Right atrium auricular region (tissue), 2 donors: ENCODE measurements at places on chromosomes 11 and 22. TPM values are rescaled to one million over a fixed set of nuclear protein-coding genes. Genes with fewer than 3 reads are reported as not detected.
A peak's percentile ranks its signal among the peaks of the same experiment; 100 is the strongest.

DNA sequence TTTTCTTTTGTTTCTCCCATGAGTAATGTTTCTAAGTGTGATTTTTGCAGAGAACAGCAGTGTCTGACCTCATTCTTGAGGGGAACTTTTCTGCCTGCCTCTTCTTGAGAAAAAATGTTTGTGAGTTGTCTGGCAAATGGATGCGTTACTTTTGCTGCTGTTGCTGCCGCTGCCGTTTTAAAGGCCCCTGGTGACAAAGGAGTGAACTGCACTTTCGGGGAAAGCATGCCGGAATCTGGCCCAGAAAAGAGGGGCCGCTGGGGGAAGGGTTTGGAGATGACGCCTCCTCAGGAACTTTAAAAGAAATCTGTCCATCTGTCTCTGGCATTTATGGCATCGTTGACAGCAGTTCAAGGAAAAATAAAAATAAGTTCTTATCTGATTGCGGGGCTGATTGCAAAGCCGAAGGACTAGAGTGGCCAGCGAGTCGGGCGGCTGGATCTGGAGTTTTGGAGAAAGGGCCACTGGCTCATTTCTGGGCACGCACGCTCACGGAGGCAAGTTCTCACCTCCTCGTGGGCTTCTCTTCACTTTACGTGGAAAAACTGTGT is 16.5 kb downstream of the ZBTB16 start:
- DNase-seq = no peak

DNA sequence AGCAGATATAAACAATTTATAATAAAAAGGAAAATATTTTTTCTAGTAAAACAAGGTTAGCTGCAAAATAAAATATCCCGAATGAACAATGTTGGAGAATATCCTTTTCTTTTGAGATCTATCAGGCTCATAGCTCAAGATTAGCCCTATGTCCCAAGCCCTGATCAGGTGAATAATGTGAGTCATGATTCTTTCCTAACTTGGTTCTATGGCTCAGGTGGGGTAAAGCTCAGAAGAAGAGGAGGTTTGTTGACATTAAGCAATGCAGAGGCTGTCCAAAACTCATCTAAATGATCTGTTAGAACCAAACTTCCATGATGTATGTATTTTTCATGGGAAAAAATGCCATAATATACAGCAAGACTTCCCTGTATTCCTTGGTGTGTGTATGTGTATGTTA is 86.1 kb downstream of the TRIM44 start:
- no peak for DNase-seq

The PARVG gene
- 2.1 TPM for total RNA-seq

DNA sequence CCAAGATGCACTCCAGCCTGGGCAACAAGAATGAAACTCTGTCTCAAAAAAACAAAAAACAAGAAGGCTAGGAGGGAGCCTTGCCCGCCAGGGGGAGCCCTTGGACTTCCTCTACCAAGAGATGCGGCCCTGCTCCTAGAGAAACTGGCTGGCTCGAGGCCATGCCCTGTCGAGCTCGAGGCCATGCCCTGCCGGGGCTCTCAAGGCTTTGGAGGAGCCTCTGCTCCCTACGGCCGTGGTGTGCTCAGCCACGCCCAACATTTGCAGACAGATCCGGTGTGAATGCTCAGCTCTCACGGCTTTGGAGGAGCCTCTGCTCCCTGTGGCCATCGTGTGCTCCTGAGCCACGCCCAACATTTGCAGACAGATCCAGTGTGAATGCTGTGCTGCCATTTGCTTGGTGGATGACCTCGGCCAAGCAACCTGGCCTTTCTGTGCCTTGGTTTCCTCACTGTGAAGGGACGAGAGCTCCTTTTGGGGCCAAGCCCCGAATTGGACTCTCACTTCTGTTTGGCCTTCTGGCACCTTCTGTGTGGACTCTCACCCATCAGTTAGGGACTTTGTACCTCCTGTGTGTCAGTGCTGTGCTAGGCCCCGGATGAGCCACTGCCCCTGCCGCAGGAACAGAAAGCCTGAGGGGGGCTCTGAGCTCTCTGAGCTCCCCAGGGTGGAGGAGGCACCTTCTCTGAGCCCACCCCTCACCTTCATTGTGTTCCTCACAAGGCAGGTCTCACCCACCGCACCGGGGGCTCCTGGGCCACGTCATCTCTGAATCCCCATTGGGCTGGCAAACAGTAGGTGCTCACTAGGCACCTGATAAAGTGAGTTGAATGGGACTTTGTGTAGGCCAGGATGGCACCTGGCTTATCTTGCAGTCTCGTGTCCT is 14.1 kb downstream of the C11orf24 start:
- peak; percentile 98 for DNase-seq

DNA sequence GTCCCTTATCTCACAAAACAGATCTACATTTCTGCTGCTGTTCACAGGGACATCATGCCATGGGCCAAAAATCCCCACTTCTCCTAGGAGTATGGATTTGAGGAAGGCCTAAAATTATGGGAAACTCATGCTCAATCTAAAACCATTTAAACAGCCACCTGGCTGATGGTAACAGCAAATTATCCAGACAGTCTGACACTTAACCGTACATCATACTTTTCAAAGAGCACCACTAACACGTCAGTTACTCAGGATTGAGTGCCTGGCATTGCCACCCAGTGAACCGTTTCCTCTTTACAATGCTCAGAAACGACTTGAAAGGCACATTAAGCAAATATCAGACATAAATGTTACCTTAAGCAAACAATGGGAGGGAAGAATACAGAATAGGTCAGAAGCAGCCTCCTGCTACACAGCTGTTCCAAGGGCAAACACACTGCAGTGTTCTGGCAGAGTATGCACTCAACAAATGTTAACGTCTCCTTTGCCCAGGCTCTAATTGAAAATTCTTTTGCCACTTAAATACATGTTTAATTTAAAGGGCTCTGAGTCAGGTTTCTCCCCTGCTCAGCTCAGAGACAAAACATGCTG is 18.8 kb upstream of the SLC36A4 start:
- no peak for DNase-seq

DNA sequence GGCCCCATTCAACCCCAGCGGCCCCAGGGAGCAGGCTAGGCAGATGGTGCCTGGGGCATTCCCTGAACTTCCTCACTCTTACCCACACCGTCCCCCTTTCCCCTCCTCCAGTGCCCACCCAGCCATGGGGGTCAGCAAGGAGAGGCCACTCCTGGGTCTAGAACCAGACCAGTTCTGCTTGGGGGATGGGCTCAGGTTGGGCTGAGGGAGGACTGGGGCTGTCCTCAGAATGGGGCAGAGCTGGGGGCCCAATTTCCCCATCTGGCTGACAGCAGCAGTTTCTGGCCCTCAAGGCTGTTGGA is 12.4 kb downstream of the SCYL1 start:
- no peak for DNase-seq

DNA sequence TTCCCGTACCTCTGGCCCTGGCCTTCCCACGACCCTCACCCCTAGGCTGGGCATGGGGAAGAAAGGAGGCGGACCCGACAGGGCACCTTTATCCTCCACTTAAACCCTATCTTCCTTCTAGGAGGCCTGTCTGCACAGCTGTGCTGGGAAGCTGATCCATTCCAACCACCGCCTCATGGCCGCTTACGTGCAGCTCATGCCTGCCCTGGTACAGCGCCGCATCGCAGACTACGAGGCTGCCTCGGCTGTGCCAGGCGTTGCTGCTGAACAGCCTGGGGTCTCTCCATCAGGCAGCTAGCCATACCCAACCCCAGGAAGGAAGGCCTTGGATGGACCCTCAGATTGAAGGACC is 599 bp downstream of the TIMM10B start:
- DNase-seq = no peak

DNA sequence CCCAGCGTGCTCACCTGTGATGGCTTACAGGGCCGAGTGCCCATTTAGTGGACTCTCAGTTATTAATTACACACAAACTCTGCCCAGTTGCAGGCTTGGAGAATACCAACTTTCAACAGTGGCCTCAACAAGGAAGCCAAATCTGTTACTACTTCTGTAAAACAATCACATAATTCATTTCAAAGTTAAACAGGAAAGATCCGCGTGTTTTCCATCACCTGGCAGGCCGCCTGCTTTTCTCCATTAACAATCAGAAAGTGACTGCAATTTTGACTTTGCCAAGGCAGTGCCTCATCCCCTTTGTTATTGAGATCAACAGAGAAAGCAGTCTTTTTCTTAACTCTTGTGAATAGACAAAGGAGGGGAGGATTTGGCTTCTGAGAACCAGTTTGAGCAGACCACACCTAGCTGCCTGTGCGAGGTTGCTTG is 77.7 kb downstream of the BARX2 start:
- no peak for DNase-seq

The DDX17 gene
- total RNA-seq = 178 TPM
